Naive thymus-derived CD8-positive, alpha-beta T cell (primary cell): ENCODE measurements at places on chromosomes 4 and X.

DNA sequence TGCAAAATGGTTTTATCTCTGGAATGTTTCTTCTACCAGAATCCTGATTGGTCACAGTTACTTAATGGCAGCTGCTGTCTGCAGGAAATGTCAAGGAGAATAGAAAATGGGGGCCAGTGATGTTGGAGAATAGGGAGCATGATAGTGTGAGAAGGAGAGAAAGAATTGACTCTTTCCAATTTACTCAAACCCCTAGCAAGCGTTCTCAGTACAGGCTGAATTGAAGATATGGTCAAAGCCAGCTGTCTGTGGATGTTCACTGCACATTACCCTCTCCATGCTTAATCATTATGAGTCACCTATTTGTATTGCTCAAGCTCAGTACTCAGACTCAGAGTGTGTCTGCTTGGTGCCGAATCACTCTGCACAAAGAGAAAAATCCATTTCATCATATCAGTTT, 57.8 kb upstream of the FAM47B start:
- no peak for DNase-seq

DNA sequence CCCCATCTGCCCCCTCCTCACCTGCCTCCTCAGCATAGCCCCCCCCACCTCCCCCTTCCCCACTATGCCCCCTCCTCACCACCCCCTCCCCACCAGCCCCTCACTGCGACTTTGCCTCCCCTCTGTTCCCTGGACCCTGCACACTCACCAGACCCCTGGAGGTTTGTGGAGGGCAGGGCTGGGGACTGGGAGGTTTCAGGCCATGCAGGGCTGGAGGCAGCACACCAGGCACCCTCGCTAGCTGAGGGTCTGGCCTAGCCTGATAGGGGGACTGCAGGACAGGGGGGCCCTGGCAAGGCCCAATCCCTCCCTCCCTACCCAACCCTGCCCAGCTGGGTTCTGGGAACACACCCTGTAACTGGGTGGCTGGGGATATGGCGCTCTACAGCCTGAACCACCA, 28.0 kb downstream of the TACC3 start:
- DNase-seq, result no peak

DNA sequence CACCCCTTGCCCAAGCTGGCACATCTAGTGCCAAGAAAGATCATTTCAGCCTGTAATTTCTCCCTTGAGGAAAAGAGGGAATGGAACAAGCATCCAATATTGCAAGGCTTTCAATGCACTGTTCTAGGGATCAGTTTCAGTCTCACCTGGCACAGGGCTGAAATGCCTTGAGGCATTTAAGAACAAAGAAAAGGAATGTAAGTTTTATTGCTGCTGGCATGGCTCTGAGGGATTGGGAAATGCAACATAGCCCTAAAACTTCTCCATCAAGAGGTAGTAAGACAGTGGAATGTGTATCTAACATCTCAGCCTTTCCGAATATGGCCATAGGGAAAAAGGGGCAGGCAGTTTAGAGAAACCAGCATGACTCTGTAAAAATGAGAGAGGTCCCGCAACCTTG, 732.6 kb upstream of the LCORL start:
- DNase-seq, result no peak

DNA sequence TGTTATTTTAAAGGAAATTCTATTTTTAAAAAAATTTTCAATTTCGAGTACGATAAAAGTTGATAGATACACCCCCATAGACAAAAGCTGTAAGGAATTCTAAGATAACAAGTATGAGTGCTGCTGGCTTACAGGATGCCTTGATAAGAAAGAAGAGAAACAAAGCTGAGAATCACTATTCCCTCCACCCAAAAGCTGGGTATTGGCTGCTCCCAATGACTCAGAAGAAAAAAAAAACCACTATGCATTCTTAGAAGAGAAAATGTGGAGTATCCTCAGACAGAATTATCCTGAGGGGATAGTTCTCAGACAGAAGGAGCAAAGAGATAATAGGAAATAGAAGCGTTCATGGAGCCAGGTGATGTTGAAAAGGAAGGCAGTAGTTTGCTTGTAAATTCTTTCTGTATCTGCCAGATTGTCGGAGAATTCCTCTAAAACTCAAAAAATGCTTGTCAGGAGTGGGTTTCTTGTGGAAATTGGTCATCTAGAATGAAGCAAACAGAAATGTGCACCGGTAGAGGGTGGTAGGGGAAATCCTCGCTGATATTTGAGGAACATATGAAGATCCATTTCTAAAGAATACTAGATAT, 217.5 kb upstream of the ADAMTS3 start:
- no peak for DNase-seq

- no peak for DNase-seq
Measured at GRCh38 chr4:169899295-169899694, 126.9 kb downstream of the MFAP3L start.

DNA sequence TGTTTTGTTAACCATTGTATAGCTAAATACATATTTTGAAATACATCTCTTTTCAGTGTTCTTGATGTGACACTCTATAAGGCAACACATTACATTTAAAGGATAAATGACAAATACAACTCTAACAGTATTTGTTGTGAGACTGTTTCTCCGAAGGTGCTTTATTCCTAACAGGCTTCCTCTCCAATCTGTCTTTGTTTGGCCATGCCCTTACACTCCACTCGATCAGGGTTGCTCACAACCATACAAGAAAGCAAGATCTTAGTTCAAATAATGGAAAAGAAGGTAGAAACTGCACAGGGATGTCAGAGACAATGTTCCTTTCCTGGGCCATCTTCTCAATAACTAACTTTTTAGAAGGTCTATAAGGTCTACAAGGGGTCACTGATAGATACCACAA, 36.5 kb downstream of the AMMECR1 start:
- no peak for DNase-seq

GRCh38 chr4:159069922-159070321, 33.0 kb upstream of the RAPGEF2 start:
- no peak for DNase-seq

DNA sequence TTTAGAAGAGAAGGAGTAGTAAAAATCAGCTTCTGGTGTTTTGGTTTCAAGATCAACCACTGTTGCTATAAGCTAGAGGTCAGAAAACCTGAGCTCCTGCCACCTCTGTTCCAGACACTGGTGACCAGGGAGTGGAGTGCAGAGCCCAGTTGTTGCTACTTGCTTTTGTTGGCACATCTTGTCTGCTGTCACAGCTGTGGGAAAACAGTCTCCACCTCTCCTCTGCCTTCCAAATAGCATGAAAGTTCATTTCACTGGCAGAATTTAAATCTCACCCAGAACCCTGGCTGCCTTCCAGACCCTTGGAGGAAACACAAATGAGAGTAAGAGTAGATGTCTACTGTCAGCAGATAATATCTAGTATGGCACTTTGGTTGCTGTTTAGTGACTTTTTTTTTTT, 297.5 kb upstream of the KLF3 start:
- no peak for DNase-seq

GRCh38 chr4:147942729-147943128, 210.8 kb downstream of the ARHGAP10 start:
- DNase-seq, result no peak

DNA sequence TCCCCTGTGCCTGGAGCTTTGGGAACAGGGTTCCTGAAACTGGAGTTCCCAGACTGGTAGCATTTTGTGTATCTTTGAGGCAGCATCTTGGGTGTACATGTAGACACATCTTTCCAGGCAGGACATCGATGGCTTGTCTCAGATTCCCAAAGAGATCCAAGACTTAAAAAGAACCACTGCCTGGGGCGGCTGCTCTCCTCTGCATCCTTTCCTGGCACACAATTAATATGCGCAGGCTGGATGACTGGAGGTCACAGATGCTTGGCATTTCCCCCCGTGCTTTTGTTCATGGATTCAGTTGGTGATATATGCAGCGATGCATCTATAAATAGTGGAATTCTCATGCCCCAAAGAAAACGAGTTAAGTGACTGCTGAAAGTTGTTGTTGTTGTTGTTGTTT, 80.5 kb downstream of the CLDN34 start:
- DNase-seq, result no peak

- DNase-seq, result no peak
Measured at GRCh38 chr4:5888222-5889001, 4.5 kb downstream of the CRMP1 start.

GRCh38 chr4:81724925-81725329, 253.2 kb upstream of the RASGEF1B start:
- DNase-seq, result peak; percentile 4
